A549 treated with AZD2906 at 1 μM for 4 hours (cell line): ENCODE measurements at places on chromosomes 11 and 22. TPM values are rescaled to one million over a fixed set of nuclear protein-coding genes. Genes with fewer than 3 reads are reported as not detected.

The ZNF70 gene
- 0.91 to 1.4 TPM (median 1.0 TPM) in 5 replicates for total RNA-seq

The C1QTNF4 gene
- total RNA-seq, result 0.06 to 0.16 TPM (median 0.09 TPM) in 3 of 5 replicates, not detected in the others

The GPR137 gene
- total RNA-seq, result 32.9 to 50.2 TPM (median 46.3 TPM) in 5 replicates

The KCTD21 gene
- total RNA-seq, result 7.4 to 9.3 TPM (median 8.4 TPM) in 5 replicates

The MMP8 gene
- total RNA-seq, result not detected in 5 replicates

The SMC1B gene
- 0.03 to 0.05 TPM in 2 of 5 replicates, not detected in the others for total RNA-seq

The GPR83 gene
- total RNA-seq, result 0.08 to 0.11 TPM (median 0.09 TPM) in 5 replicates

The PRSS23 gene
- total RNA-seq, result 385 to 449 TPM (median 425 TPM) in 5 replicates

The NLRP10 gene
- not detected in 5 replicates for total RNA-seq
